Inflammatory macrophage (primary cell): ENCODE measurements at places on chromosomes 7 and 10.

- no peak for DNase-seq
Measured at GRCh38 chr10:47380341-47381102, 3.6 kb downstream of the ZNF488 start.

GRCh38 chr7:2204446-2204845 lies 28.3 kb downstream of the MAD1L1 start:
- no peak for DNase-seq

- DNase-seq: peak; percentile 52
Measured at GRCh38 chr7:51067757-51068156, 248.9 kb downstream of the COBL start.

DNA sequence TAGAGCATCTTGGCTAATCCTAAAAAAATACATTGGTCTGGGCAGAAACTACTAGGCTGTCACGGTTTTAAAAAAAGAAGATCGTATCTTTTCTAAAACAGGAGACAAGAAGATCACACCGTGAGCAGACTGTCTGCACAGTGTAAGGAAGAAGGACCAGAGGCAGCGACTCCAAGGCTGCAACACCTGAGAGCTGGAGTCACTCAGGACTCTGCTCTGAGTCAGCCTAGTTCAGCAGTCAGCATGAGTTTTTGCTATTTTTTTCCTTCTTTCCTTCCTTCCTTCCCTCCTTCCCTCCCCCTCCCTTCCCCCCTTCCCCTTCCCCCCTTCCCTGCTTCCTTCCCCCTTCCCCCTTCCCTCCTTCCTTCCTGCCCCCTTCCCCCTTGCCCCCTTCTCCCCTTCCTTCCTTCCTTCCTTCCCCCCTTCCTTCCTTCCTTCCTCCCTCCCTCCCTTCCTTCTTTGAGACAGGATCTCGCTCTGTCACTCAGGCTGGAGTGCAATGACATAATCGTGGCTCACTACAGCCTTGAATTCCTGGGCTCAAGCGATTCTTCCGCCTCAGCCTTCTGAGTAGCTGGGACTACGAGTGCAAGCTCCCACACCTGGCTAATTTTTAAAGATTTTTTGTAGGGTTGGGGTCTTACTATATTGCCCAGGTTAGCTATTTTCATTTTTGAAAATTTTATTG lies 24.4 kb downstream of the BAG3 start:
- no peak for DNase-seq

DNA sequence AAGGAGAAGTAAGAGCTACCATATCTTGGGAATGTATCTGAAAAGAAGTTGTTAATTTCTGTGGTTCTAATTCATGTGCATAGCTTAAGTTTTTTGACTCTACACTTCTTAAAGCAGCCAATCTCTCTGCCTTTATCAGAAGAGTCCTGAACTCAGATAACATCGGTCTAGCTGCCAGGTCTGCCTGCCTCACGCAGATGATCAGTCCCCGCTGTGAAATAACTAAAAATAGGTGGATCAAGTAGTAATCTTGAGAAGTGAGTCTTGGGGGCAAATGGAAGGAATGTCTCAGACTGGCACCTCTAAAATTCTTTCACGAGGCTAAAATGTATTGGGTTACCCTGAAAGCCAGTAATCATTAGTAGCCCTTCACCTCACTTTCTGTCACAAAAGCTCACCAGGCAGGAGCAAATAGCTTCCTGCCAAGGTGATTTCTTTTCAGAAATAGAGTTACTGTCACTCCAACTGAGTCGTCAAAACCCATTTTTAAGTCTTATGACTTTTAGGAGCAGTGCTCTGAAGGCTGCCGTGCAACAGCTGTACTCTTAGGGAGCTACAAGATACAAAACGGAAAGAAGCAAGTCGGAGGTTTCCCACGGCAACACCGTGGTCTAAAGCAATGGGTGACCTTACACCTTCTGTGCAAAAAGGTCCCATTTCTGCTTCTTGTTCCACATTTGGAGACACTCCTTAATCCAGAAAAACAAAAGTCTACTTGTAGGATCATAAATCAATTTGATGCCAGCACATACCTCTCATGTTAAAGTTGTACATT lies 85.2 kb downstream of the ABCB5 start:
- DNase-seq: no peak

GRCh38 chr7:68720697-68721096 lies 877.6 kb upstream of the AUTS2 start:
- DNase-seq: no peak

GRCh38 chr7:16528520-16528919 lies 1.9 kb downstream of the LRRC72 start:
- DNase-seq: no peak
